Cardiac muscle cell (in vitro differentiated cells and primary cell): ENCODE measurements at places on chromosomes 6 and 20. TPM values are rescaled to one million over a fixed set of nuclear protein-coding genes. Genes with fewer than 3 reads are reported as not detected.
A peak's percentile ranks its signal among the peaks of the same experiment; 100 is the strongest.

- H3K27ac ChIP-seq: no peak overlapping the region
- no peak for DNase-seq
- no peaks in the 10 kb centered on the region for H3K27me3 ChIP-seq
- H3K4me1 ChIP-seq: no peaks in the 10 kb centered on the region
- H3K4me3 ChIP-seq: no peak overlapping the region
- H3K36me3 ChIP-seq: no peaks in the 10 kb centered on the region
Observed at GRCh38 chr6:37731371-37731770, 33.7 kb upstream of the MDGA1 start.

GRCh38 chr6:159988983-159989454 lies 20.1 kb downstream of the IGF2R start:
- peak; percentile 81 for DNase-seq
- peaks cover 3% of the 10 kb centered on the region for H3K4me1 ChIP-seq
- H3K36me3 ChIP-seq: no peaks in the 10 kb centered on the region
- H3K27me3 ChIP-seq: no peaks in the 10 kb centered on the region

- H3K27me3 ChIP-seq: no peaks in the 10 kb centered on the region
- DNase-seq: peak; percentile 64
- no peak overlapping the region for H3K4me3 ChIP-seq
- H3K36me3 ChIP-seq: peaks cover 22% of the 10 kb centered on the region
- H3K4me1 ChIP-seq: peaks cover 15% of the 10 kb centered on the region
Observed at GRCh38 chr6:170403451-170403850, 96.9 kb downstream of the FAM120B start.

GRCh38 chr6:3265671-3266070 lies 6.9 kb downstream of the PSMG4 start:
- H3K4me1 ChIP-seq: no peaks in the 10 kb centered on the region
- peaks cover 9% of the 10 kb centered on the region for H3K36me3 ChIP-seq
- no peak overlapping the region for H3K4me3 ChIP-seq
- no peak for DNase-seq
- no peaks in the 10 kb centered on the region for H3K27me3 ChIP-seq

- peak; percentile 79 for DNase-seq
- peak overlapping the region; percentile 30 for H3K27ac ChIP-seq
- no peaks in the 10 kb centered on the region for H3K4me1 ChIP-seq
Observed at GRCh38 chr6:31952140-31952805, 6.4 kb downstream of the CFB start.

DNA sequence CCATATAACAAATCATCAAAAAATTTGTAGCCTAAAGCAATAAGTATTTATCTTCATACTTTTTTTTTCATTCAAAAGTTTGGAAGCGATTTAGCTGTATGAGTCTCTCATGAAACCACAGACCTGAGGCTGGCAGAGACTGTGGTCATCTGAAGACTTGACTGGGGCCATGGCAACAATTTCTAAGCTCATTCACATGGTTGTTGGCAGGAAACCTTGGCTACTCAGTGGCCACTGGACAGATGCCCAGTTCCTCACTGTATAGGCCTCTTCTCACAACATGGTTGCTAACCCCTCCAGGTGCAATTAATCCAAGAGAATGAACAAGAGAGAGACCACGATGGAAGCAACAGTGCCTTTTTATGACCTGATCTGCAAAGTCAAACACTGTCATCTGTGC lies 235.9 kb downstream of the BTBD3 start:
- H3K4me1 ChIP-seq: no peaks in the 10 kb centered on the region
- H3K27me3 ChIP-seq: no peaks in the 10 kb centered on the region
- no peaks in the 10 kb centered on the region for H3K36me3 ChIP-seq
- H3K27ac ChIP-seq: no peak overlapping the region
- DNase-seq: peak; percentile 55
- H3K4me3 ChIP-seq: no peak overlapping the region

DNA sequence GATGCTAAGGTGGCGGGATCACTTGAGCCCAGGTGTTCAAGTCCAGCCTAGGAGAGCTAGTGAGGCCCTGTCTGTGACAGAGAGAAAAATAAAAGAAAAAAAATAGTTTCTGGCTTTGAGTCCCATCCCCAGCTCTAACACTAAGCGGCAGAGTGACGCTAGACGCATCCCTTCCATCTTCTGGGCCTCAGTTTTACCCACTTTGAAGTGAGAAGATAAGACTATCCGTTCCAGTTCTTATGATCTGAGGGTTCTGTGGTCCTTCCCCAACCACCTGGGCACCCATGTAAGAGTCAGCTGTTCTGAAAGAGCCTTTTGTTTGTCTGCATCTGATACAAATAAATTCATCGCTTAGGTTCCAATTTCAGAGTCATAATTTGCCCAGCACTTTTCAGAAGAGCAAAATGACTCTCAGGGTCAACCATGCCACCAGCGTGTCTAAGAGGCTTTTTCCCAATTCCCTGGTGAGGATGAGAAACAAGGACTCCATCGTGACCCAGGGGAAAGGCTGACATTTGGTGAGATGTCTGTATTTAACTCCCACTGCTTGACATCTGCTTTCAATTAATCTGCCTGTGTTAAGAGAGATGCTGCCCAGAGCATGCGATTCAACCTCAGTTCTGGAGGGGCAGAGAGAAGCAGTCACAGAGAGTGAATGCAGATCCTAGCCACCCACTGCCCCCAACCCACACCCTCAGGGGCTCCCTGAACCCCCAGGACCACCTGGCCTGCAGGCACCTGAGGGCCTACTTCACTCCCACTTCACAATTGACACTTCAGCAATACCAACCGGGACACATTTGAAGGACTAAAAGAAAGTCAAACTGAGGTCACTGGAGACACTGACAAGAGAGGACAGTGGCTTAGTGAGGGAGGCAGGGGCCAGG lies 131.6 kb upstream of the TOP1 start:
- no peaks in the 10 kb centered on the region for H3K27me3 ChIP-seq
- H3K36me3 ChIP-seq: no peaks in the 10 kb centered on the region
- no peak overlapping the region for H3K4me3 ChIP-seq
- peak; percentile 20 for DNase-seq

DNA sequence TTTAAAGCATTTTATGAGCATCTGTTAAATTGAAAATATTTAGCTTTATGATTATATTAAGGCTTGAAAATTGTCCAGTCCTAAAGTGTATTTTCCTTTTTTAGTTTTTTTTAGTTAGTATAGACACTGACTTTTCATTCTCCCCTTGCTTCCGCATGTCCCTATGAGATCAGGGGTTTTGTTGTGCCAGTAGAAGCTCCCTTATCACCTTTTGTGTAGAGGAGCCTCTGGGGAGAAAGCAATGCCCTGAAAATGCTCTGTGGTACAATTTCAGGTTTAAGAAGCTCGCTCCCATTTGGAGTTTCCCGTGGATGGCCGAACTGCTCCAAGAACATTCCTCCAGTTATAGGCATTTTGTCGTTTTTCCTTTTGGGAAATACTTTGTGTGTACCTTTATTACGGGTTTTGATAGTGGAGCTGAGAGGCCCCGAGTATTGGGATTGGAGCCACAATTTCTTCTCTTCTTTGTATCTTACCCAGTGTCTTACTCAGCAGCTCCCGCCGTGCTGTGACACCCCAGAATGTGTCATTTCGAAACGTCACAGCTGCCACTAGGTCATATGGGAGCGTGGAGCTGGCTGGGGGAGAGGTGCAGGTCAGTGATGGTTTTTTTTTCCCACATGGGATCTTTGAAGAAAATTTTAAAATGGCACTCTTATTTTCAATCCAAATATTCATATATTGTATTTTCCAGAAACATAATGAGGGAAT lies 49.9 kb downstream of the RPRD1B start:
- H3K27ac ChIP-seq: peak overlapping the region; percentile 100
- DNase-seq: no peak
- H3K4me3 ChIP-seq: no peak overlapping the region
- H3K27me3 ChIP-seq: no peaks in the 10 kb centered on the region
- H3K4me1 ChIP-seq: peaks cover 37% of the 10 kb centered on the region

- H3K4me3 ChIP-seq: no peak overlapping the region
- H3K27ac ChIP-seq: no peak overlapping the region
- no peaks in the 10 kb centered on the region for H3K27me3 ChIP-seq
Observed at GRCh38 chr6:27149150-27149549, 98.4 kb upstream of the PRSS16 start.

DNA sequence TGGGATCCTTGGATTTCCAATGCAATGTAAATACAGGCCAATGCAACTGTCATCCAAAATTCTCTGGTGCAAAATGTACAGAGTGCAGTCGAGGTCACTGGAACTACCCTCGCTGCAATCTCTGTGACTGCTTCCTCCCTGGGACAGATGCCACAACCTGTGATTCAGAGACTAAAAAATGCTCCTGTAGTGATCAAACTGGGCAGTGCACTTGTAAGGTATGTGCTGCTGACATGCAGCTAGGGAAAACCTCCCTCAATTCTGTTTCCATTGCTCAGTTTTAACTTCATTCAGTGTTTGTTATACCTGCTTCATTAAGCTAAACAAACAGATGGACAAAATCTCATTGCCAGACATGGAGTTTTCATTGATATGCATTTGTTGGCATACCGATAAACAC lies 397.1 kb downstream of the ARHGAP18 start:
- peaks cover 4% of the 10 kb centered on the region for H3K36me3 ChIP-seq
- H3K27ac ChIP-seq: no peak overlapping the region
- no peak overlapping the region for H3K4me3 ChIP-seq
- peak; percentile 40 for DNase-seq

DNA sequence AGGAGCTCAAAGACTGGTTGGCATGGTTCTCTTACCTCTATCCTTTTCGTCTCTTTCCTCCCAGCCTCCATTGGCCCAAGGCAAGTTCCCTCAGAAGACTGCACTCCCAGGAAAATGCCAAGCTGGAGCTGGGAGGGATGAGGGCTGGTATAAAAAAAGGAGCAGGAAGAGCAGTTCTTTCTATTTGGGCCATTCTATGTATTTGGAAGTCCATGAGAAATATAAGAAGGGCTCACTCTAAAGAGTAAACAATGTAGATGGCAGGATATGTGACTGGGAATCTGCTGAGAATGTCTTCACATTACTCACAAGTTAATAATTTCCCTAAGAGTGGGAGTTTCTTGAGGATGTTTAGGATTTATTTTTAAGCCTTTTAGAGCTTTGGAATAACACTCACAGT lies 36.6 kb upstream of the ADTRP start:
- H3K27ac ChIP-seq: no peak overlapping the region
- H3K27me3 ChIP-seq: peaks cover 4% of the 10 kb centered on the region
- no peak overlapping the region for H3K4me3 ChIP-seq
- DNase-seq: peak; percentile 12
- peaks cover 6% of the 10 kb centered on the region for H3K4me1 ChIP-seq

Gene EFCAB8
- 0.54 TPM in 1 of 2 replicates, not detected in the other for polyA plus RNA-seq

Gene LTV1
- 19.6 and 22.8 TPM in 2 replicates for polyA plus RNA-seq

Gene SLC22A7
- 0.51 TPM in 1 of 2 replicates, not detected in the other for polyA plus RNA-seq

Gene BNIP5
- polyA plus RNA-seq: not detected in 2 replicates

Gene BTN1A1
- 0.14 and 0.35 TPM in 2 replicates for polyA plus RNA-seq

Gene KIAA1755
- polyA plus RNA-seq: not detected in 2 replicates

Gene CYP24A1
- polyA plus RNA-seq: not detected in 2 replicates

Gene NRSN1
- polyA plus RNA-seq: not detected in 2 replicates
